ENCODE measurements at places on chromosomes 3 and 15.

- DNase-seq: peak; percentile 78
Observed at GRCh38 chr3:129605922-129606635, 397 bp downstream of the PLXND1 start.

DNA sequence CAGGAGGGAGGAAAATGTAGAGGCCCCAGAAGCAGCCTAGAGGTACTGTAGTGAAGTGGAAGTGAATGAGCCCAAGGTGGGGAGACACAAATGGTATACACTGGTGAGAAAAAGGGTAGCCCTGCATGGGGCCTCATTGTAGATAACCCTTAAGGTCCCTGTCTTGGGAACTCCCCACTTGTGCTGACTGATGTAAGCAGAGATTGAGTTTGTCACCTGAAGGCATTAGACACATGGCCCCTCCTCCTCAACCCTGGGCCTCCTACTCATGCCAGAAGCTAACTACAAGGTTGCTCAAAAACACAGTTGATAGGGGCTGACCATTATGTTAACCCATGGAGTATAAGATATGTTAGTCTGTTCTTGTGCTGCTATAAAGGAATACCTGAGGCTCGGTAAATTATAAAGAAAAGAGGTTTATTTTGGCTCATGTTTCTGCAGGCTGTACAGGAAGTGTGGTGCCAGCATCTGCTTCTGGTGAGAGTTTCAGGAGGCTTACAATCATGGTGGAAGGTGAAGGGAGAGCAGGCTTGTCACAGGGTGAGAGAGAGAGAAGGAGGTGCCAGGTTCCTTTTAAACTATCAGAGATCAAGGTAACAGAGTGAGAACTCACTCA lies 84.6 kb upstream of the RNU6-1 start:
- DNase-seq: peak; percentile 8

DNA sequence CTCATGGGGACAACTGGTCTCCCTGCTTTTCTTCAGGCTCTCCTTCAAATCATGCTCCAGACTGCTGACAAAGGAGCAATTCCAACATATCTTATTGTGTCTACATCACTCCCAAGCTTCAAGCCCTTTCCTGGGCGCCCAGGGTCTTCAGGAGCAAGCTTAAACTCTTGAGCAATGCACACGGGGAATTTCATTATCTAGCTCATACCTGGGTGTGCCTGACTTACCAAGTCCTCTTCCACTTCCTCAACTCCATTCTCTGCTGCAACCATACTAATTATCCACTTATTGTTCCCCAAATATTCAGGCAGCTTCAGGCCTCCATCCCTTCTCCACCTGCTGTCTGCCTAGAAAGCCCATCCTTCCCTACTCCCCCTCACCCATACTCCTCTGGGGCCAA lies 50.6 kb downstream of the B3GNT5 start:
- no peak for DNase-seq

- peak; percentile 58 for DNase-seq
Observed at GRCh38 chr3:178087376-178087775, 448.9 kb upstream of the KCNMB2 start.

DNA sequence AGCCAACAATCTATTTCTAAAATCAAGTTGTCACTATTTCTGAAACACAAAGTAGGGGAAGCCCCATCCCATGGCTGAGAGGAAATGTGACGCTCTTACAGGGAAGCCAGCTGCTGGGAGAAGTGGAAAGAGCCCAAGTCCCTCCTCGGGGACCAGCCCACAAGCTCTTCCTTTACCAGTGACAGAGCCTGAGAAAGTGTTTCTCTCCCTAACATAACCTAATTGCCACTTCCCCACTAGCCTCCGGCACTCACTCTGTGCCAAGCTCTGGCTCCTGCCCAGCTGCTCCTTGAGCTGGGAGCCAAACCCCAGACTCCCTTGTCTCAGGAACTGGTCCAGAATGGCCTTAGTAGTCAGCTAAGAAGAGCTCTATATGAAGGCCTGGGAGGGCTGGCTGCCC lies 42.9 kb downstream of the TNFAIP8L3 start:
- no peak for DNase-seq

DNA sequence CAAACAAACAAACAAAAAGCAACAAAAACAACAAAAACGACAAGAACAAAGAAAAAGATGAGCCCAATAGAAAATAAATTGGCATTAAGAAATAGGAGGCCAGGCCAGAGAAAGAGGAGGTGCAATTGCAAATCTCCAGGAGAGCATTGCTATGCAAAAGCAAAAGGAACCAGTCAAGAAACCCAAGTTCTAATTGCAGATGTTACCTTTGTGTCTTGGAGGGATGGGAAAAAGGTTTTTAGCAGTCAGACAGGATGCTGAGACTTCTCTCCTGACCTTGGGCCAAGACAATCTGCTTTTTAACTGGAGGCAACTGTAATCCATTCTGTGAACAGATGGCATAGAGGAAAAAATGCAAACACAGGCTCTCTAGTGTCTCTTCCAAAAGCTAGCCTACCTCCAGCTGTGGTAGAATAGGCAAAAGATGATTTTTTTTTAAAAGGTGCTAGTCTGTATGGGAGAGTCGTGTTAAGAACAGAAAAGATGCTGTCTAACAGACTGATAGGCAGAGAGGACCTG lies 56.4 kb downstream of the LSAMP start:
- no peak for DNase-seq

GRCh38 chr3:152317956-152318355 lies 49.2 kb downstream of the MBNL1 start:
- DNase-seq: no peak

- DNase-seq: peak; percentile 77
Observed at GRCh38 chr3:23019596-23020300, 183.4 kb upstream of the UBE2E2 start.

- DNase-seq: no peak
Observed at GRCh38 chr3:147341727-147342126, 64.6 kb downstream of the ZIC4 start.

DNA sequence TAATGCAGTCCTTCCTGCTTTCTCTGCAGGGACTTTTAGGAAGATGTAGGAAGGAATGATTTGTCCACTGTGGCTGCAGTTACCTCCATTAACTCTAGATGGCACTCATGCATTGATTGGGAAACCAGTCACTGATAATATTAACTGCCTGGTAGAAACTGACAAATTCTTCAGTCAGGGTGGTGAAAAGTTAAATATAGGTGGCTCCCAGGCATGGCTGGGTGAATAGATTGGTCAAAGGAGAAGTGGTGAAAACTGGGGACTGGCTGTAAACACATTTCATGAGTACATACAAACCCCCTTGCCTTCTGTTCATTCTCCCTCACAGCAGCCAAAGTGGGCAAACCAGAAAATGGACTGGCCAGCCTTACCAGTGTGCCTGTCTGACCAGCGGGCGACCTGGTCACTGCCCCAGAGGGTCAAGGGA lies 333.4 kb downstream of the THSD4 start:
- peak; percentile 48 for DNase-seq

DNA sequence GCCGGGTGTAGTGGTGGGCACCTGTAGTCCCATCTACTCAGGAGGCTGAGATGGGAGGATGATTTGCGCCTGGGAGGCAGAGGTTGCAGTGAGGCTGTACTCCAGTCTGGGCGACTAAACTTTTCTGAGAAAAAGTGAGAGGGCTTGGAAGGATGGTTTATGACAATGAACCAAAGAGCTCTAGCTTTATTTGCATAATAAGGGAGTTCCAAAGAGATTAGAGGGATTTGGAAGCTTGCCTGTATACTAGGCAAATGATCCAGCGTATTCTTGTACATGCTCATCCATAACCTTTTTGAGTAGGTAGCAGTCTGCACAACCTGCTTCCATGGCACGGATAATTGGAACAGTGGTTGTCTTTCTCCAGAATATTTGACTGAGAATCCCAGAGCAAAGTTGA lies 251.1 kb downstream of the CHL1 start:
- no peak for DNase-seq

- DNase-seq: no peak
Observed at GRCh38 chr15:28103831-28104230, 4.7 kb upstream of the OCA2 start.

DNA sequence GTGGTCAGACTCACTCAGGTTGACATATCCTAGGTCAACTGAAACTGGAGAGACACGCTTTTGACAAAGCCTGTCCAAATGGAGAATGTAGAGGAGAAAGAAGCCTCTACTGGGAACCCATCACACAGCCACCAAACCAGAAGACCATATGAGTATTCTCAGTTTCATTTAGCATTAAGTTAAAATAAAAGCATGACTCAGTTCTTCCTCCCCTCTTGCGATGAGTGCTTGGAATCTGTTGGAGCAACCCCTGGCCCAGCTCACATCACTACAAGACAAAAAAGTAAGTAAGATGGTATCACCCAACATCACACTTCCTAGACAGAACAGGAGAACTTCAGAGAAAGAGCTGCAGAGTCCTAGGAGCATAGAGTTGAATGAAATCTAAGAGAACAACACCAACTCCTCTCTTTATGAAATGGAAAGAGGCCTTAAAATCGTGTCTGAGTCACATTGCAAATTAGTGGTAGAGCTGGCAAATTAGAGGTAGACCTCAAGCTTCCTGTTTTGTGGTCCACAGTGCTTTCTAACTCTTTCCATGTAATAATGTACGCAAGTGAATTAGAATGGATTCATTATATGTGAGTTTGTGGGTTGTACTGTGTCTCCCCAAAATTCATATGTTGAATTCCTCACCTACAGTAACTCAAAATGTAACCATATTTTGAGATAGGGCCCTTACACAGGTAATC lies 51.2 kb downstream of the FGF12 start:
- DNase-seq: no peak

DNA sequence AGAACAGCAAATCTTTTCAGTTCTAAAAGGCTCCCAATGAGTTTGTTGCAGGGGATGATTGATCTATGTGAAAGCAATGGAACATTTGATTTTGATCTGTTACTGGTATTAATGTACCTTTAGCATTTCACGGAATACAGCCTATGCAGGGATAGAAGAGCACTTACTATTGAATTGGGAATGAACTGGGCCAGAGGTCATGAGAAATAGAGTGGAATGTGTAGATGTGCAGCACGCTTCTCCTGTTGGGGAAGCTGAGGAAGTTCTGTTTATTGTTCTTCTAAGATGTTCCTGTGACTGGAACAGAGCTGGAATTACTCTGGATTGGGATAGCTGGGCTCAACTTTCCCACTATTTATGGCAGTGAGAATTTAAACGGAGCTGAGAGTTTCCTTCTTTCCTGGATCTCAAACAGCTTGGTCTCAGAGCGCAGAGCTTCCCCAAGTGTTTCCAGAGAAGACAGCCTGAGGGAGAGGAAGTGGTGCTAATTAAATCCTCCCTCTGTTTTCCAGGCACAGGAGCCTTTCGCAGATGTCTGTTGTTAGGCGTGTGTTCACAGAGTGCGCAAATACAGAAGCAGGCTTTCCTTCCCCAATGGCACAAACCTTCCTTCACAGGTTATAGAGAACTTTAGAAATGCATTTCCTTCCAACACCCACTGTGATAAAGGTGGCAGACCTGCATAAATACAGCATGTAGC lies 32.5 kb downstream of the TPRG1 start:
- DNase-seq: no peak

DNA sequence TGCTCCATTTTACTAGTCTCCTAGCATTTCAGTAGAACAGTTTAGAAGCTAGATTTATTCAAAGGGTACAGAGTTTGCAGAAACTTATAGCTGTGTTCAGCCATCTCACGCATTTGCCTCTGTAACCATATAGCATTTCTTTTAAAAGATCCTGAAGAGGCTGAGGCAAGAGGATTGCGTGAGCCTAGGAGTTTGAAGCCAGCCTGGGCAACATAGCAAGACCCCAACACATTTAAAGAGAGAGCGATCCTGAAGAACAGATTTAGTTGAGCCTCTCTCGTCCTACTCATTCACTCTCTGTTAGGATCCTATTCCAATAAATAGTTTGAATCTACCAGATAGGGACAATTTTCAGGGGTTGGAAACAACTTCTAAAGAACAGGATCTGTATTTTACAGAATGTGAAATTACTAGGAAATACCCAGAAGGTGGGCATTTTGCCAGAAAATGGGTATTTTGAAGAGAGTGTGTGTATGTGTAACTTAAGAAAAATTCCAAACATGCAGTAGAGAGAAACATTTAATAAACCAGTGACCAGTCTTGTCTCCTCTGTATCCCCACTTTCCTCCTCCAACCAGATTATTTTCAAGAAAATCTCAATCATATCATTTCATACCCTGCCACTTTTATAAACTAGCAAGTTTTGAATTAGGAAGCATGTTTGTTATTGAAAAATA lies 4.5 kb downstream of the EIF3J start:
- DNase-seq: no peak

DNA sequence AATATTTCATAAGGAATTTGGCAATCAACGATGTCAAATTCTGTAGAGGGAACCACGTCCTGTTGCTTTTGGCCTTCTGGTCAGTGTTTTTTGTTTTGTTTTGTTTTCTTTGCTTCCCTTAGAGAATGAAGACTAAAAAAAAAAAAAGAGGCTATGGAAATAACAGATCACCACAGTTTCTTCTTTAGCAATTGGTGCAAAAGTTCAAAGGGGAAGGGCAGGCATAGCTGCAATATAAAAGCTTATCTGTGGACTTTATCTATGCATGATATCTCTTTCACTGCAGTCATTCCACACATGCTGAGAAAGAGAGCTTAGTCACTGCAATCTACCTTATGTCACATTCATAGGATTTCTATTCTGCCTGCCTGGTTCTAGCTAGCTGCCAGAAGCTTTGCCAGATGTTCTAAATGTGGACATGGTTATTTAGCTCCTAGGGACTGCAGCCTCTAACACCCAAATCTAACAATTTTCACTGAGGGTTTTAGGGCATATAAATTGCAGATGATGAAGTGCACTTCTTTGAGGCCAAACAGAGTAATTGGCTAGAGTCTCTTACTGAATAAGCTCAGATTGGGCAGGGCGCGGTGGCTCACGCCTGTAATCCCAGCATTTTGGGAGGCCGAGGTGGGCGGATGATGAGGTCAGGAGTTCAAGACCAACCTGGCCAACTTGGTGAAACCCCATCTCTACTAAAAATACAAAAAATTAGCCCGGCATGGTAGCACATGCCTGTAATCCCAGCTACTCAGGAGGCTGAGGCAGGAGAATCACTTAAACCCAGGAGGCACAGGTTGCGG lies 637.2 kb downstream of the NTRK3 start:
- DNase-seq: no peak

DNA sequence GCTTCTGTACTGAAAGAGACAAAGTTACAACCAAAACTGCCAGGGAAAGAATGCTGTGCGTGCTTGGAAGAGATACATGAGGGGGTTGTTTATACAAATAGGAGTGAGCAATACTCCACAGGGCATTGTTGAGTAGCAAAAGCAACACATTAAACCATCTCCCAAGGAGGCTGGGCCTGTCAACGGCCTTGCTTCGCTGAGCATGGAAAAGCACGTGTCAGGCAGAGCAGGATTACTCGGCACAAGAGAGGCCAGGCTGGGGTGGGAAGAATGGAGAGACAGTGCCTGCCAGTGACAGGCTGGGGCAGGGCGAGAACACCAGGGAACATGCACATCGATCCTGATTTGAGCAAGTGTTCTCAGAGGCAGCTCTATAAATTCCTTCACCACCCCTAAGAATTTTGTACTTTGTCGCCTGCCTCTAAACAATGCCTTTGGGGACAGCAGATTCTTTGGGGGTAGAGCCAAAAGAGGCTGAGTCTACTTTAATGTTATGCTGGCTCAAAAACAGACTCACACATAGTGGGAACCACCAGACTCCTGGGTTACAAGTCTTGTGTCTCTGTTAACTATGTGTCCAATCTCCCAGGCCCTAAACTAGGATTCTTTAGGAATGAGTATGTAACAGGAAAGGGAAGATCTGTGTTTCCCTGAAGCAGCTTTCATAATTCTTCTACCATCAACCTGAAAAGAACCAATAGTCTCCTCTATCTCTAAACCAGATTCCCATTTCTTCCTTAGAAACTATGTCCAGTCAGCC lies 67.2 kb downstream of the LIPC start:
- no peak for DNase-seq
